ENCODE measurements at places on chromosomes 16 and 17.

GRCh38 chr16:50430076-50430475, 61.3 kb upstream of the BRD7 start:
- no peak for DNase-seq

- peak; percentile 32 for DNase-seq
Observed at GRCh38 chr17:58415371-58416055, 1.8 kb downstream of the RNF43 start.

DNA sequence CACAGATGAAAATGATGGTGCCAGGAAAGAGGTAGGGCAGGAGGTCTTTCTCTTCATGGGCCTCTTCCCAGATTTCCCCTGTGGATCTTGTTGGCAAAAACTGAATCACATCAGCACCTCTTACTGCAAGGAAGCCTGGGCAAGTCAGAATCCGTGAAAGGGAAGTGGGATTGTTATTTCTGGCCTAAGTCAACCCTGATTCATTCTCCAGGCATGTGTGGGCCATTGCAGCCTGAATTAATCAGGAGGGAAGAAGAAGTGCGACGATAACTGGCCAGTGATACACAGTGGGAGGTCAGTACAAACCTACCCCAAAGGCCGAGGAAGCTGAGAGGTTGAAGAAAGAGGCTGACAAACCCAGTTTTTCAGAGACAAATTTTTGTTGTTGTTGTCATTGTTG, 17.9 kb upstream of the NSMCE1 start:
- DNase-seq = peak; percentile 88

GRCh38 chr17:70906808-70907207, 737.5 kb downstream of the KCNJ2 start:
- DNase-seq = peak; percentile 35

DNA sequence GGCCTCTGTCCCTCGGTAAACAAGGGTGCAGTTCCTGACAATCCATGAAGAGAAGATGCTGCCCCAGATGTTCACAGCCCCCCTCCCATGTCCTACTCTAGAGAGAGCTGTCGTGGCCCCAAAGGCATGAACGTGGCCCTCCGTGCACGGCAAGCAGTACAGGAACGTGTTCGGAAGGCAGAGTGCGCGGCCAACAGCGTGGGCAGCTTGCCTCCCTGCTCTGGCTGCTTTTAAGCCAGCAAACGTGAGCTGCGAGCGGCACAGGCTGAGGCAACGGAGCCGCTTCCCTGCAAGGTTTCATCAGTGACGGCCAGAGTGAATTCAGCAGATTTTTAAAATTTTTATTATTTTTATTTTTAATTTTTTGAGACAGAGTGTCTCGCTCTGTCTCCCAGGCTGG, 37.2 kb downstream of the PEMT start:
- DNase-seq = no peak

DNA sequence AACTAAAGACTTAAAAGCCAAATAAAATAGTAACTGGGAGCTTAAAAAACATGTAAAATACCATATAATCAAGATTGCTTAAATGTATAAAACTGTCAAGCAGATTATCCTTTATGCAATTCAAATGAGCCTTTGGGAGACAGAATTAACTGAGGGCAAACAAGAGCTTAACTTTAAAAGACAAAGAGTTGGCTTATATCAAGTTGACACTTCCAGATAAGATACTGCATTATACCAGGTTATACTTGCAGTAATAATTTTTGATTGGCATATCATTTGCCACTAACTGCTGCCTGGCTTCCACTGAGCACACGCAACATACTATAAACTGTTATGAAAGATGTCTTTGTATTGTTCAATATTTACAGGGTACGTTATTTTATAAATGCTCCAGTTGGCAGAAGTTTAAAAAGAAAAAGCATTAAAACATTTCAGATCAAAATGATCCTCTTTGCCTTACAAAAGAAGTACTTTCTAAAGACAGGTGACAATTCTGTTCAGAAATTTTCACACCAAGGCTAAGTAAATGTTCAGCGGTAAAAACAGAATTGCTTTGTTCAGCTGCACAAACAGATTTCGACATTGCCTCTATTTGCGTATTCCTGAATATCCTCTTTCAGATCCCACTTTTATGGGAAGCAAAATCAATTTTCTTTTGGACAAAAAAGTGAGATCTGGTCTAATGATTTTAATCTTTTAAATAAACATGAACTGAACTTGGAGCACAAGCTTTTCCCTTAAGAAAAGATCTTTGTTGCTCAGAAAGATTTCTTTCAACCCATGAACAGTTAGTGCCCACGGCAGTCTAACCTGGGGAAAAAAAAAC, 50.7 kb downstream of the TOX3 start:
- no peak for DNase-seq

DNA sequence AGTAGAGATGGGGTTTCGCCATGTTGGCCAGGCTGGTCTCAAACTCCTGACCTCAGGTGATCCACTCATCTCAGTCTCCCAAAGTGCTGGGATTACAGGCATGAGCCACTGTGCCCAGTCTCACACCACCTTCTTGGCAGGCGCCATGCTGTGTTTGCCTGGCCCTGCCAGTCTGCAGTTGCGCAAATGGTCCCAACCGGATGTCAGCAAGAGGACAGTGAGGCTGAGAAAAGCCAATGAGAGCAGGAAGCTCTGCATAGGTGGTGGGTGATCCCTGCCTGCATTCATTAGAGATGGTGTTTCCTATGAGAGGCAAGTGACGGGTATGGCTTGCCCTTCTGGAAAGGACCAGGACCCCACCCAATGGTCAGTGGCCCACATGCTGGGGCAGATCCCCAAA, 59.3 kb downstream of the PECAM1 start:
- DNase-seq = no peak

- DNase-seq = no peak
Observed at GRCh38 chr16:67255553-67256221, 6.9 kb downstream of the SLC9A5 start.

DNA sequence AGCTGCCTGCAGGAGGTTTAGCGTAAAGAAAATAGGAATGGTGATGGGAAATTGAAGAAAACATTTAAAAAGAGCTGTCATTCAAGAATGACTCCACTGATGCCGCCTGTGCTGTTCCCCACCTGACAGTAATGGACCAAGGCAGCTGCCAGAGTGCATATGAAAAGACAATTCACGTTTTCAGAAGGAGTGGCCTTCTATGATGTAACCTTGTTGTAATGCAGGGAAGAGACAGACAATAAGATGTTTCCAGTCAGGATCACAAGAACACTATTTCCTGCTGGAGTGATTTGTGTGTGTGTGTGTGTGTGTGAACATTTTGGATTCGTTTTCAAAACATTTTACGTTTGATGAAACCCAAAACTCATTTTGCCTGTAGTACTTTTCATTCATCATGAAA, 203.7 kb downstream of the LGALS9B start:
- DNase-seq = no peak

DNA sequence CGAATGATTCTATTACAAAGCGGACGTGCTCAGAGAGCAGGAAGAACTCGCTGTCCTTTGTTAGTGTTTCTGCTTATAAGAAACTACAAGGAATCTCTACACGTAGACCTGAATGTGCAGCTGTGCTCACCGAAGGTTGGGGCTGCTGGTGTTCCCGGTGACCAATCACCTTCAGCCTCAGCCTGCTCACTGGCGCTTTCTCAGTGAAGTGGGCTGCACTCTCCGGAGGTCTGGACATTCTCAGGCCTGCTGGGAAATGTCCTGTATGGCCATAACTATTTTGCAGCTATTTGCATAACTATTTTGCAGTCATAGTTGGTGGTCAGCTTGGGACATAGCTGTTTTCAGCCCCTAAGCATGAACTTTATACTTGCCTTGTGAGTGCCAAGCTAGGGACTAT, 9.7 kb upstream of the CIAO3 start:
- DNase-seq = no peak

DNA sequence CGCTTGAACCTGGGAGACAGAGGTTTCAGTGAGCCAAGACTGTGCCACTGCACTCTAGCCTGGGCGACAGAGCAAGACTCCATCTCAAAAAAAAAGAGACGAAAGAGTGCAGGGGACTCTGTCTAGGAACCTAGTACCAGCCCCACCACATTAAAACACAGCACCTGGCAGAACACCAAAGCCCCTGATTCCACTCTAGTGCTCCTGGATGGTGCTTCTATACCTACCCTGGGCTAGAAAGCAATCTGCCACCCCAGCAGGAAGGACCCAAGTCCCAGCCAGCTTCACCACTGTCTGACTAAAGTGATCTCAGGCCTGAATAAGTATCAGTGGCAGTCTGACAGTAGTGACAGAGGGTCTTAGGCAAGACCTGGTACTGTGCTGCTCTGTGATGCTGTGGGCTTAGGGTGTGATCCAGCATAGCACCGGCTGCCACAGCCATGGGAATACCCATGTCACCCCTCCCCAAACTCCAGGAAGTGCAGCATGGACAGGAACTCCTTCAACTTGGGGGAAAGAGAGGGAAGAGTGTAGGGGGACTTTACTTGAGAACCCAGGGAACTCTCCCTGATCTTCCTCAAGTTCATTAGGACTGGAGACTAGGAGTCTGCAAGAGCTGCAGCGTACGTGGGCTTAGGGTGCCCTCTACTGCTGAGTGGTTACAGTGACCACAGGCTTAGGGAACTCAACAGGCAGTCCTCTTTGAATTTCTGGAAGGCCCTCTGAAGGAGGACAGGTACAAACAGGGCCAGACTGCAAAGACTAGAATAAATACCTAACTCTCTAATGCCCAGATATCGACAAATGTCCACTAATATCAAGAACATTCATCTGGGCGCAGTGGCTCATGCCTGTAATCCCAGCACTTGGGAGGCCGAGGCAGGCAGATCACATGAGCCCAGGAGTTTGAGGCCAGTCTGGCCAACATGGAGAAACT, 30.0 kb upstream of the RNF43 start:
- DNase-seq = peak; percentile 76

DNA sequence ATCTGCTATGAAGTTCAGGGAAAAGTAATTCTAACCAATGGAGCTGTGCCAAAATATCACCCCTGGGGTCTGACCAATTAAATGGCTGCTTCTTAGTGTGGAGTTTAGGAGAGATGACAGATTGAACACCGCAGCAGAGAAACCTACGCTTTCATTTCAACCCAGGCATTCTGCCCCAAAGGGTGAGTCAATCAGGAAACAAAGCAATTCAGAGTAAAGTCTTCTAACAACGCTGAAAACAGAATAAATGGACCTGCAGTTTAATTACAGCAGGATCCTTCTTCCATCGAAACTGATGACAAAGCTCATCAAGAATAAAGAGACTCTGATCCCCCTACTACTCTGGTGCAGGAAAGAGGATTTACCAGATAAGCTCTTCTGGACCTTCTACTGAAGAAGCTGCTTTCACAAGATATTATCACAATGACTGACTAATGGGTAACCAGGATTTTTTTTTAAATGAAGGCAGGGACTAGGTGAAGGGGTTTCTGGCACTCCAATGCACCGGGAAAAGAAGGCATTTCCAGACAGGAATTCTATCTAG, 16.7 kb downstream of the RFFL start:
- DNase-seq = peak; percentile 63

- peak; percentile 14 for DNase-seq
Observed at GRCh38 chr16:82867485-82867884, 240.7 kb downstream of the CDH13 start.

GRCh38 chr16:74232806-74233465, 63.7 kb upstream of the PSMD7 start:
- no peak for DNase-seq

DNA sequence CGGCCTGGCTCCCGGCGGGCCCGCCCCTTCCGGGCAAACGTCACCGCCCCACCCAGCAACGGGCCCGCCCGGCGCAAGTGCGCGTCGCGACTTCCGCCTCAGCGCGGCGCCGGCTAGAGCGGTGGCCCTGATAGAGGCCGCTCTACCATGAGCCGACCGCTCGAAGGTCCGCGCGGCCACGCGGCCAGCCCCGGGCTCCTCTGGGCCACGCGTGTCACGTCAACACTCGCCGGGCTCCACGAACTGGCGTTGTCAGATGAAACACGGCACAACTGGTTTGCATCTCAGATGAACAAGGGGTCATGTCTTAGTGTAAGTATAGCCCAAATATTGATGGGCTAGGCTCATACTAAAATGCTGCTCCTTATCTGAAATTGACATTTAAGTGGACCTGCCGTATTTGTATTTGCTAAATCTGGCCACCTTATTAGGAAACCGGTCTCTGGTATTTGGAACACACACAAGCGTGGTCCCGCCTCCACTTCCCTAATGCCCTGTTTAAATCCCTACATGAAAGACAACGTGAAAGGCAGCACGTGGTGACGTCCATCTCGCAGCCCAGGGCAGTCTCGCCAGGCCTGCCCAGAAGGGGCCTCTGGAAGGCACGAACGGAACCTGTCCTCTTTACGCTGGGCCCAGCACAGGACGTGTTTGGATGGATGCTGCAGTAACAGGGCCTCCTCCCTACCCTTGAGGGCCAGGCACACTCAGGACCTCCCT, at the start of gene ZNF598:
Gene ZNF598, minus strand, starts transcription at position 31 of the 720 bp plus-strand sequence.
- DNase-seq = peak; percentile 90

DNA sequence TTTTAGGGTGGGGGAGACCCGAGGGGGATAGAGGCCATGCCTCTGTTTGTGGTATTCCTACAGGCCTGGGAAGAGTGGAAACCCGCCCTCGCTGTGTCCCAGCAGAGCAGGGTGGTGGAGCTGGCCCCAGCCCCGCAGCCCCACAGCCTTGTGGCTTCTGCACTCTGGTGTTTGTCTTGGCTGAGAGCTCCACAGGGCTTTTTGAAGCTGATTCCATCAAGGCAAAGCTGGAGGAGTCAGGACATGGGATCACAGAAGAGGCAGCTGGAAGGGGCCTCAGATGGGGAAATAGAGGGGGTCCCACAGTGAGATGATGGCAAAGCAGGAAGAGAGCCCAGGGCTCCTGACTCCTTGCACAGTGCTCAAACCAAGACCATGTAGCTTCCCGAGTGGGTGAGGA, 5.0 kb upstream of the WFIKKN2 start:
- DNase-seq = no peak

GRCh38 chr16:86286991-86287663, 223.2 kb upstream of the FOXF1 start:
- no peak for DNase-seq

GRCh38 chr17:21113716-21114115, 13.0 kb upstream of the DHRS7B start:
- DNase-seq = no peak

DNA sequence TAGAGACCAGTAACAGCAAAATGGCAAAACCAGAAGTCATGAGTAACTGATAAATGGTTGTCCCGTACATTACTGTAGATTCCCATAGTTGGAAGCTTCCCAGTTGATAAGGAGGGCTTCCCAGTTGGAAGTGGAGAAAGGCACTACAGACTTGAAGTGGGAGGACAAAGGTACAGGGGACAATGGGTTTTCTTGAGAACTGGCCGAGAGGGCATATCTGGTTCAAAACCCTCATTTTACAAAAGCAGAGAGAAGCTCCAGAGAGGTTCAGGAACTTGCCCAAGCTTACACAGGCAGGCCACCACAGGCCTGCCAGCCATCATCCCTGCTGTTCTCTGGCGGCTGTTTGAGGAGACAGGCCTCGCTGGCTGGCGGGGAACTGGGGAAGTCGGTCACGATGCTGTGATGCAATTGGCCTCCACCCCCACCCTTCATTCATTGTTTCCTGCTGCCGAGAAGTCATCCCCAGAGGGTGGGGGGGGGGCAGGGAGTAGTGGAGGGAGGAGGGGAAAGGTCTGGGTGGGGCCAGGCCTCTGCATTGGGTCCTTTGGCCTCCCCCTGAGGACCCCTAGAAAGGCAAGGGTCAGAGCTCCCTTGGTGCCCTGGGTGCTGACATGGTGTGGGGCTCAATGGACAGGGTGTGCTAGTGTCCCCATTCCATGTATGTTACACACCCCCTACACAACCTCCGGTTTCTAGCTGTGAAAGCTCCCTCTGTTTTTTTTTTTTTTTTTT, 3.0 kb downstream of the UBALD2 start:
- DNase-seq = peak; percentile 46
